EL (cell line): ENCODE measurements at places on chromosomes 16 and 17.

DNA sequence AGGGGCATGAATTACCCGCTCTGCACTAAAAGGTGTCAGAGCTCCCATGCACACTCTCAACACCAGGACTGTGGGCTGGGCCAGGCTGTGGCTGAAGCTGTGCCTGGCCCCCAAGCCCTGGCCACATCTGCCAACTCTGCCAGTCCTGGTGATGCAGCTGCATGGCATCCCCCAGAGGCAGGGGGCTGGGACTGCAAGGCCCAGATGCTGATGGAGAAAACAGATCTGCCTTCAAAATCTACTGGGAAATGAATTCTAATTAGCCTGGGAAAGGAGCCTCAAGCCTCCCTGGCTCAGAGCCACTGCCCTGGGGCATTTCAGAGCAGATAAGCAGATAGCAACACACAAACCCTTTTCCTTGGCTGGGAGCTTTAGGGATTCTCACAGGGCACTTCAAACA is 3.4 kb downstream of the CHST6 start:
- DNase-seq, result peak; percentile 59

DNA sequence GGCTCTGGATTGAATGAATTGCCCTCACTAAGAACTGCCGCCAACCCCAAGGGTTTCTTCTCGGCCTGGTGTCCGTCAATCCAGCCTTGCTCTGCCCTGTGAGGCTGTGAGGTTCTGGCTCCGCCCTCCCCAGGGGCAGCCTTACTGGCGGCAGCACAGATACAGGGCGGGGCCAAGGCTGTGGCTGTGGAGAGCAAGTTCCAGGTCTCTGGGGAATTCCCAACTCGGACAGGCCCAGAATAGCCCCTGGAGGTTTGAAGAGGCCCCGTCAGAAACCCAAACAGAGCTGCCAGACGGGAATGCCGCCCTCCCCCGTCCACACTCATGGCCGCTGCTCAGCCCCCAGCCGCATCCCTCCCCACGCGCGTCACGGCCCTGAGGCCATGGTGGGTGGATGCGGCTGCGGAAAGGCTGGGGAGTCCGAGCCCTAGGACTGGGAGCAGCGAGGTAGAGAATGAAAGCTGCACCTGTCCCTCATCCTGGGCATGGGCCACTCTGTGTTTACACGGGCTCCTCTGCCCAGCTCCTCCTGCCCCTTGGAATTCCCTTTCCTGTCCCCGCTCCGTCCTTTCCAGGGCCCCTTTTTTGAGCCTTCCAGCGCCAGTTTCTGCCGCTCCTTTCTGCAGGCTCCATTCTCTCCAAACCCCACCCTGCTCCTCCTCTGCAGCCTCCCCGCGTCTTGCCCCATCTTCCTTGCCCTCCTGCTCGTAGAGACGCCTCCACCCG is 660 bp upstream of the PRRT2 start:
- DNase-seq, result peak; percentile 99

- no peak for DNase-seq
Measured at GRCh38 chr17:48491527-48492273, 39.1 kb downstream of the HOXB1 start.

DNA sequence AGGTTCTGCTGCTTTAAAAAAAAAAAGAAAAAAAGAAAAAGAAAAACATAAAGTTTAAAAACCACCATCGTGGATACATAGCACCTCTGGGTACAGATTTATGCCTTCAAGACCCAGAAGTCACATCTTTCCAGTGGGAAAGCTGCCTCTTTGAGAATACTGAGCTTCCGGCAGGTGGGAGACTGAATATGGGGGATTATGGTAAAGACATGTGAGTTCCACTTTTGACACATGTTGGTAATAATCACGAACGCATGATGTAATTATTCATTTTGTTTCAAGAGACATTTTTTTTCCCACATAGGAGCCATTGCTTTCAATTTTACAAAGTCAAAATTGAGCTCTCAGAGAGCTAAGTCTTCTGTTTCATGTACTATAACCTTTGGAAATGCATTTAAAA is 229.7 kb upstream of the CDH5 start:
- no peak for DNase-seq

DNA sequence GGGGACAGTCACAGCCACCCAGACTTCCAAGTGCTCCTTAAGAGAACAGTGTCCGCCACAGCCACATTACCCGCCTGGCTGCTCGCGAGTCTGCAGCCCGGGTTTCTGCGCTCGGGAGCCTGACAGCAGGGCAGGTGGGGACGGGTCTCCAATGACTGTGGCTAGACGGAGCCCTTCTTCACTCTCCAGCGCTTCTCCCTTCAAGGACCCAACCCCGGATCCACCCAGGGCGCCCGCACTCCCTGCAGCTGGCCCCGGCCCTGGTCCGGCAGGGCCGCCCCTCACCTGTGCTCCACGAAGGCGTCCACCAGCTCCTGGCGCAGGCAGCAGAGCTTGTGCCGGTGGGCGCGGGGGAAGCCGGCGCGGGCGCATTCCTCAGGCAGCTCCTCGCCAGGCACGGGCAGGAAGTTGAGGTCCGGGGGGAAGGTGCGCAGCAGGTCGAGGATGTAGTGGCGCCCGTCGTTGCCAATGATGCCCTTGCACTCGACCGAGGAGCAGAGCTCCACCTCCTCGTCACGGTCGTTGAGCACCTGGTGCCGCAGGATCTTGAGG is 13.9 kb downstream of the CLUH start:
- DNase-seq, result no peak

DNA sequence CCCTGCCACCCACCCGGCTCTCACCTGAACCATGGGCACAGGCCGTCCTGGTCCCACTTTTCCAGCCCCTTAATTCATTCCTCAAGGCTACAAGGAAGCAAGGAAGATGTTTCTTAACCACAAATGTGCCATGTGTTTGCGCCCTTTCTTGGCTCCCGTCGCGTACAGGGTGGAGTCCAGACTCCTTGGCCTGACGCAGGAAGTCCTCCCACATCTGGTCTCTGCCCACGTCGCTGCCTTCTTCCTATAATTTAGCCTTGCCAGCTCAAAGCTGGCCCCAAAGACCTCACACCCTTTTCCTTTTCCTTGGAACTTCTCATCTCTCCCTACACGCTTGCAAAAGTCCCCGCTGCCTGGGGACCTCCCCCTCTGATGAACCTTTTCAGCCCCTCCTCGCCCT is 38.8 kb upstream of the BHLHA9 start:
- no peak for DNase-seq

GRCh38 chr16:48117217-48118105 is 38.3 kb downstream of the ABCC12 start:
- peak; percentile 44 for DNase-seq
